HT1080 (cell line): ENCODE measurements at places on chromosomes 11 and 22. TPM values are rescaled to one million over a fixed set of nuclear protein-coding genes. Genes with fewer than 3 reads are reported as not detected.

Gene APOBEC3H
- total RNA-seq, result 0.24 and 0.60 TPM in 2 replicates

Gene MB
- not detected in 2 replicates for total RNA-seq

Gene TRAF6
- total RNA-seq, result 7.4 and 8.1 TPM in 2 replicates

DNA sequence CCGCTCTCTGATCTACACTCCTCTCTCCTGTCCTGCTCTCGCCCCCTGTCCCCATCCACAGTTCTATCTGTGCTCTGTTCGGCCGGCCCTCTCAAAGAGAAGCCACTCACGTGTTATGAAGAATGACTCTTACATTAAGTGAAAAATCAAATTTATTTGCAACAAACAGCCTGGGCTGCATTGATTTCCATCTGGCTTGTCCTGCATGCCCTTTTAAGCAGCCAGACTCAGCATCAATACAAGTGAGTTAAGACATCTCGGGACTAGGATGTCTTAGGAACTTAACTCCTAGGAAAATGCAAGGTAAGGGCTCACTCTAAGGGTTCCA is 373.5 kb downstream of the TENM4 start:
- no peak for DNase-seq

GRCh38 chr11:8070417-8071115 is 10.4 kb upstream of the TUB start:
- peak; percentile 32 for DNase-seq

DNA sequence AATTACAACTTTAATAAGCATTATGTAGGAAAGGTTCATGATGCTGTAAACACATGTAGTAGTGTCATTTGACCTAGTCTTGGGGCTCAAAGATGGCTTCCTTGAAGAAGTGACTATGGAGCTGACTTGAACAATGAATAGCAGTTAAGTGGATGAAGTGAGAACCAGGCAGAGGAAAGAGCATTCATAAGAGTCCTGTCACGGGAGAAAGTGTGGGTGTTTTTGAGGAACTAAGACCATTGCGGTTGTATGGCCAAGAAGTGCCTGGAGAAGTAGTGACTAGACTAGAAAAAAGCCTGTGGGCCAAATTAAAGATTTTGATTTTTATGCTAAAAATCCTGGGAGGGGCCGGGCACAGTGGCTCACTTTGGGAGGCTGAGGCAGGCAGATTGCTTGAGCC is 7.2 kb upstream of the IL18BP start:
- DNase-seq, result no peak

DNA sequence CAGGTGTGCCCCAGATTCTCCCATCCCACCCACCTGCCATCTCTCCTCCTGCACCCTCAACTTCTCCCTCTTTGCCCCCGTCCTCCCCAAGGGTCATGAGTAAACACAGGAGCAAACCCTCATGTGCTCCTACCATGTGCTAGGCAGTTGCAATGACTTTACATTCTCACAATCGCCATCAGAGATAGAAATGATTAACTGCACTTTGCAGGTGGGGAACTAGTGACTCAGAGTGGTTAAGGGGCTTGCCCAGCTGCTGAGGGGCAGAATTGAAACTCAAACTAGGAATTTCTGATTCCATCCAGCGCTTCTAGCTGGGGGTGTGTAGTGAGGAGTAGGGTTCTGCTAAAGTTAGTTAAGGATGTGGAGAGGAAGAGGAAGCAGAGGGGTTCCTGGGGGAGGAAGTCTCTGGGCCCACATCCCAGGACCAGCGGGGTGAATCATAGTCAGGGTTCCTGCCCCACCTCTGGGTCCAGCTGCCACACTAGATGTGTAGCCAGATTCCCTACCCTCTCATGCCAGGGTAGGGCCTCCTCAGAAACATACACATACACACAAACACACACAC is 16.0 kb upstream of the PRG2 start:
- DNase-seq, result peak; percentile 94
